Amygdala (tissue), 56 donors: ENCODE measurements at places on chromosomes 1 and 21.
A peak's percentile ranks its signal among the peaks of the same experiment; 100 is the strongest.

DNA sequence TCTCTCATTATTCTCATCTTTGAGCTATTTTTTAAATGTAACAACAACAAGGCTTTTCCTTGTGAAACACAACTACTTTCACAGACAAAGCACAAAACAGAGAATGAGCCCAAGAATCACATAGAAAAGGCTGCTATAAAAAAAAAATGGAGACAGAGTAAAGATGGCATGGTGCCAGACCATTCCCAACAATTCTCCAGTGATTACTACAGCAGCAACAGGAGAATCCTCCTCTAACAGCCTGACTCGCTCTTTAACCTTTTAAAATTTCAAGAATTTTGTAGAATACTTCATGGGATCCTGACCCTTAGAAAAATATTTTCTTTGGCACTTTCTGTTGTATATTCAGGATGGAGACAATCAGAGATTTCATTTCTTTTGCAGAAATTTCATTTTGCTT lies 3.8 kb upstream of the BCAS2 start:
- no peak for DNase-seq

- no peak for DNase-seq
These were observed 2.9 kb upstream of the MTF1 start for GRCh38 chr1:37862330-37862729.

DNA sequence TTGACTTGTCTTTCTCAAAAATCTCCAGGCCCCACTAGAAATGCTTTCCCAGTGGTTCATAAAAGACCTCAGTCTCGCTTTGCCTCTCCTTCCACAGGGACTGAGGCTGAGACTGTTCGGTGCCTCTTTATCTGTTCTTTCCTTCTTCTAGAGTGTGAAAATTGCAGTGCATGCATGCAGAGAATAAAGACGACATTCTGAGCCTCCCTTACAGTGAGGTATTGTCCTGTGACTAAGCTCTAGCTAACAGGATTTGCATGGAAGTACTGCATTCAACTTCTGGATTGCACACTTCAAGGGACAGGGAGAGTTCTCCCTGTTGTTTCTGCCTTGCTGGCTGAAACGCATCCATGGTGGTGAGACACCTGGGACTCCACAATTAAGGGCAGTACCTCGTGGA lies 69.1 kb downstream of the COLGALT2 start:
- peak; percentile 26 for DNase-seq

DNA sequence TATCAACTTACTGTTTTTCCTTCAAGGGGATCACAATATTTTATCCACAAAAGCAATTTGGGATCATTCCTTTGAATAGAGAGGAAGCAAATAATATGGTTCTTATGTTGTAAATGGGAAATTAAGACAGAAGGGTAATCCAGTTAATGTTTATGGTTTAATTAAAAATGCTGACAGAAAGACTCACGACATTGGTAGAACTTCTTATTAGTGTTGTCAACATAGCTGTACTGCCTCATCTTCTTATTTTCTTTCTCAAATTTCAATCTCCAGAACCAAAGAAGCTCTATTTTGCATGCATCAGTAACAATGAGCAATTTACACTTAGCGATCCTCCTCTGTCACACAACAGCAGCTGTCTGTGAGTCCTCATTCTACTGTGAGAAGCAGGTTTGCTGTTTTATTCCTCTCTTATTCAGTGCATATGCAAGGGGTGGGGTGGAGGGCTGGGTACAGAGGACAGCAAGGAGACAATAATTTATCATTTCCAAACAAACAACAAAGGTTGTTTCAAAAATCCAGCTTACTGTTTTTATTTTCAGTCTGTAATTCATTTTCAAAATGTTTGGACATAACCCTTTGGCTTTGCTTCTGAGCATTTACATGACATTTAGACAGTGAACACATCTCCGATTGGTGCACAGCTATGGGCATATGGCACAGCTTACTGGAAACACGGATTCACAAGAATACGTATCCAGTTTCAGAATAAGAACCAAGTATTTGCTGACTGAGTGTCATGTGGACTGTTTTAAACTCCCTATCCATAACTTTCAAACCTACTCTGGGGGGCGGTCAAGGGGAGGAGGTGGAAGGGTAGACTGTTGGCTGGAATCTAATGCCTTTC lies 335.9 kb downstream of the RGS7 start:
- DNase-seq = no peak

DNA sequence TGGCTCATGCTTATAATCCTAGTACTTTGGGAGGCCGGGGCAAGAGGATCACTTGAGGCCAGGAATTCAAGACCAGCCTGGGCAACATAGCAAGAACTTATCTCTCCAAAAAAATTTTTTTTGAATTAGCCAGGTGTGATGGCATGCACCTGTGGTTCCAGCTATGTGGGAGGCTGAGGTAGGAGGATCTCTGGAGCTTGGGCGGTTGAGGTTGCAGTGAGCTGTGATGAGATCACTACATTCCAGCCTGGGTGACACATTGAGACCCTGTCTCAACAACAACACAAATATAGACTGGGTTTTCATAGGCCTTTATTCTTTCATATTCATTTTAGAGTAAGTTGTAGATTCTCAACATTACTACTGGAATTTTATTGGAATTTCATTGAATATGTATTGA lies 12.8 kb downstream of the MED18 start:
- no peak for DNase-seq

DNA sequence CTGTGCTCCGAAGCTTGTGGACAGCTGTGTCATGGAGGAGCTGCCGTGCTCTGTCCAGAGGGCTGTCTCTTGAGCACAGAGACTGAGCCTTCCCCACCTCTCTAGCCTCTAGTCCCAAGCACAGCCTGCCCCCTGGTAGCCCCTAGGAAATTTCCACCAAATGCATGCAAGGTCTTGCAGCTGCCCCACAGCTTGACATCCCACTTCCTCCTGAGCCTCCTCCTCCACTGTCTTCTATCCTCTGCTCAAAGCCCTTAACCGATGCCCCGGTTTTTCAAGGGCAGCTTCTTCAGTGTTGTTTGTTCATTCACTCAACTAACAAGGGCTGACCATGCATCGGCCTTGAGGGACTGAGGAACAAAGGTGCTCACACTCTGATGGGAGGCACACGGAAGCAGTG lies 20.6 kb upstream of the PROK1 start:
- no peak for DNase-seq

- DNase-seq = no peak
These were observed 9.1 kb upstream of the IRF2BP2 start for GRCh38 chr1:234619071-234619480.

- peak; percentile 76 for DNase-seq
These were observed 81.7 kb upstream of the ZNF648 start for GRCh38 chr1:182143154-182143657.

- no peak for DNase-seq
These were observed 172.7 kb upstream of the FGGY start for GRCh38 chr1:59124166-59124565.

GRCh38 chr21:31629972-31630711 lies 29.4 kb upstream of the SOD1 start:
- DNase-seq = no peak

GRCh38 chr1:166944186-166944967 lies 31.0 kb downstream of the ILDR2 start:
- no peak for DNase-seq

GRCh38 chr1:1022302-1023009 lies 2.5 kb downstream of the AGRN start:
- DNase-seq = no peak

DNA sequence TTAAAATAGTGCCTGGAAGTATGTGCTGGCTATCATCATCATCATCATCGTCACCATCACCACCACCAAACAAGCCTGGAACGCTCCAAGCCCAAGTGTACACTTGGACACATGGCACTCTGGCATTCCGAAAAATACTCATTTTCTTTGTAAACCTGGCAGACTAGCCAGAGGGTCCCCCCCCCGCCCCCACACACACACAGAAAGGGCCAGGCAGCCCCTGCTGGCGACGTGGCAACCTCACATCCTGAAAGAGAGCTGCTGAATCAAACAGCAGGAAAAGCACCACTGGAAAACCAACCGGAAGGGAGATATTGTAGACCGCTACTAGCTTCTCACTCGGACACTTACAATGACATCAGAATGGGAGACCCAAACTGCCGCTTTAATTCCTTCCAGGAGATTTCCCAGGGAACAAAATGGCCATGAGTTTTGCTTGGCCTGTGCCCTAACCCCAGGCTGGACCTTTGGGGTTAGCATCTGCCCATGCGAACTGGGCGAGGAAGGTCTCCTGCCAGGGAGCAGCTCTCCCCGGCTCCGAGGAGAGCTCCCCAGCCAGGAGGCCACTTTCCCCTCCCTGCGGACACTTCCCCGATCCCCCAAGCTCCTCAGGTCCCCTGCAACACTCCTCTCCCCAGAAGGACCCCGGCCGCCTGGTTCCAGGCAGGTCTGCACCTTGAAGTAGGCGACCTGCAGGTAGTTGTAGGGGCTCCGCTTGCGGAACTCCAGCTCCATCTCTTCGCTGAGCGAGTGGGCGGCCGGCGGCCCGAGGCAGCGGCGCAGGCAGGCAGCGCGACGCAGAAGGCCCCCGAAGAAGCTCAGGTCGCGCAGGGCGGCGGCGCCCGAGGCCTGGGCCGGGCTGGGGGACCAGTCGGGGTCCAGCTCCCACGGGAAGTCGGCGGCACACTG lies 742 bp downstream of the P3H1 start:
- peak; percentile 43 for DNase-seq

GRCh38 chr1:29945426-29945825 lies 709.1 kb downstream of the PTPRU start:
- DNase-seq = no peak
